Fibroblast of skin of left biceps (primary cell): ENCODE measurements at places on chromosomes 3 and 15.

- DNase-seq = no peak
Measured at GRCh38 chr15:57012556-57012955, 94.1 kb downstream of the TCF12 start.

DNA sequence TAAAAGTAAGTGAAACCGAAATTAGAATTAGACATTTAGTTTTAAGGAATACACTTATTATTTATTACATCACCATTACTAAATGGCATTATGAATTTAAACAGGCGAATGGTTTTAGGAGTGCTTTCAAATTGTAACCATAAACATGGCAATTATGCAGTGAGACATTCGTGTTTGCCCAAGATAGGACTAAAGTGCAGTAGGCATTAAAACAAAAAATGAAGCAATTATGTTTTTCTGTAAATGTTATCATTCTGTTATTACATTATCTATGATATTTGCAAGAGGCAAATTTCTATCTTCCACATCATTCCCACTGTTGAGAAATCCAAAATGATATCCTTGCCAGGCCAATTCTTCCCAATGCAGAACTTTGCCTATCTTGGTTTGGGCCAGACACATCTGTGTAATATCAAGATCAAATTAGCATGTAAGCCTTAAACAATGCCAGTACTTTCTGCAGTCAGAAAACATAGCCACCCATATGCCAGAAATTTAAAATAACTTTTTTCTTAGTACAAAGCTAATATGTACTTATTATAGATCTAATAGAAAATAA lies 156.9 kb downstream of the ATP8B4 start:
- DNase-seq = no peak

DNA sequence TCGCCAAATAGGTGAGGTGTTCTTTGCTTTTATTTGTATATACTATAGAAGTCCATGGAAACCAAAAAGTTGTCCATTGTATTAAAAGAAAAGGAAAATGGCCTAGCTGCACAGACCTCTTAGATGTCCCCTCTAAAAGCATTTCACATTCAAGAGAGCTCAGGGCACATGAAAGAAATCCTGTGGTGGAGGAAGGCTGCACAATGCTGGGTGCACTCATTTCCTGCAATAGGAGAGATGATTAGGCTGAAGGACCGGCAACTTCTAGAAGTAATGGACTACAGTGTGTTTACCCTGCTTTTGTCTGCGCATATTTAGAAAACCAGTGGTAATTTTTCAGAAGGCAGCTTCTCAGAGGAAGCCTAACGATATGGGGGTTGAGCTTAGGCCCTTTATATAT lies 25.4 kb downstream of the PPM1L start:
- DNase-seq = no peak

DNA sequence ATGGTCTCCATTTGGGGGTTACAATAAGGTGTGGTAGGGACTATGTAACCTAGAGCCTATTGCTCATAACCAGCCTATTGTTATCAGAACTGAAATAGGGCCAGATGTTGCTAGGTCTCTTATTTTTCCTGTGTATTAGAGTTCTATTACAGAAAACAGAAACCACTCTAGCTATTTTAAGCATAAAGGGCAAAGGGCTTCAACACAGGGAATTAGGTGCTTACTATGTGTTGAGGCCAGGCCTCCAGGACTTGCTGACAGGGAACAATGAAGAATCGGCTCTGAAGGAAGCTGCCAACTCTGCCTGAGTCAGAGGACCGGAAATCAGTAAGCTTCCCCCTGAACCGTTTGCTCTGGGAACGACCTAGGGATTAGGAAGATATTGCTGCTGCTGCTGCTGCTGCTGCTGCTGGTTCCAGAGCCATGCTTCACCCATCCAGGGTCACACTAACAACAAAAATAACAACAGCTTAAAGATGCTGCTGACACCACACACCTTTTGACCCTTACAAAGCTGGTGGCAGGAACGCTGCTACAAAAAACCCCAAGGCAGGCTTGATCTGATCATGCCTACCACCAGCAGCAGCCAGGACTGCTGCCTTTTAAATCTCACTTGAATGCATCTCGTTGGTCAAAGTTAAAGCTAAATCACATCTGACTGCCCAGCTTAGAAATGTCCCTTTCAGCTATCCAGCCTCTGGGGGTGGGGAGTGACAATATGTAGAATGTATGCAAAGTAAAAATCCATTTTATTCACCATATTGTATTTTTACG lies 276.9 kb upstream of the IL12A start:
- peak; percentile 91 for DNase-seq

GRCh38 chr3:48247401-48247811 lies 6.5 kb downstream of the ZNF589 start:
- DNase-seq = no peak

GRCh38 chr15:95842576-95842975 lies 487.9 kb upstream of the NR2F2 start:
- DNase-seq = no peak

GRCh38 chr15:81106560-81106959 lies 27.5 kb upstream of the CFAP161 start:
- peak; percentile 61 for DNase-seq
